ENCODE measurements at places on chromosomes 11 and 22.

DNA sequence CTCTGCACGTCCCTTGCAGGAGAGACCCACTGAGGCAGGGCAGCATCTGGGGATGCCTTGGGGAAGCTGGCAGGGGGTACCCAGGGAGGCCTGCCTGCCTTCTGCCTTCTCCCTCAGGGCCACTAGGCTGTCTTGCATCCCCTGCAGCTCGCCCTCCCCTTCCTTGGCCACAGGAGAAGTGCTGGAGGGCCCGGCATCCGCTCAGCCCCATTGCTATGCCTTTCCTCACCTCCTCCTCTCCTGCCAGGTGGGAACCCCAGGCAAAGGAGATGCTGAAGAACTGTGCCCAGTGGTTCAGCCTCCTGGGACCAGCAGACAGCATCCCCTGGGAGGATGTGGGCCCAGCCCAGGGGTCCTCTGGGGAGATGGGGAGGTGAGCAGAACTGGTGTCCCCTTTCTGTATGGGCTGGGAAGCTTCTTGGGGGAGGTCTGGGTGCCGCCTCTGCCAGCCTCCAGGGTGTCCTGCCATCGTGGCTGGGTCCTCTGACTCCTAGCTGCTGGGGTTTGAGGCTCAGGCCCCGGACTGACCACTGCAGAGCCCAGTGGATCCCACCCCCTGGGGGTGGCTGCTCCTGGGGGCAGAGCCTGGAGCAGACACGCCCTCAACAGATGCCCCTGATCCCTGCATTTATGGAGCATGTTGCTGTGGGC is 20.6 kb downstream of the MRGPRG start:
- DNase-seq = no peak

DNA sequence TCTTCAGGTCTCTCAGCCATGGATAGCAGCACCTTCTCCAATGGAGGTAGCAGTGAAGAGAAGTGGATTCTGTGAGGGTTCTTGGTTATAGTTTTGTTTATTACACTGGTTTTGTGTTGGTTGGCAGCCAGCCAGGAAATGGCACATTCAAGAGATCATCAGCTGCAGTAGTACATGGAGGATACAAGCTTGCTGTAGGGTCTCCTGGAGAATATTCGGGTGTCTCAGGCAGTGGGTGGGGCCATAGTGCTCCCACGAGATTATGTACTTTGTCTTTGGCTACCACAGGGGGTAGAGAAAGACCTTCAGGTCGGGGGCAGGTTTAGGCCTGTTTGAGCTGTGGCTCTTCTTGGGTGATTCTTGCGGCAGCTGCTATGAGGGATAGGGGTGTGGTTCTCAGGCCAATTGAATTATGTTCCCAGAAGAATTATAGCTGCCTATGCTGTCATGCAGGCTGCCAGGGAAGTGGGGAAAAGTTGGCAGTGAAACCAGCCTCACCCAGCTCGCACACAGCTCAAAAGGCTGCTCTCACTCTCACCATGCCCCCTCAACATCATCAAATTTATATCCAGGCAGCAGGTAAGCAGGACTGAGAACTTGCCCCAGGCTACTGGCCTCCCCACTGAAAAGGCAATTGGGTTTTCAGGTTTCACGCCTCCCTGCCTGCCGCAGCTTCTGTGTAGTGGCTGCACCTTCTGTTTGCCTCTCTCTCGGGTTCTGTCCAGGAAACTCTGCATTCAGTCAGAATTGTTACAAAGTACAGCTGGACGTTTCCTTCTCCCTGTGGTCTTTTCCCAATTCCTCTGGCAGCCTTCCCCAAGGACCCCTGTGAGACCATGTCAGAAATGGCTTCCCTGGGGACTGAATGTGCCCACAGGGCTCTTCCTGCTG is 435.5 kb downstream of the LUZP2 start:
- no peak for DNase-seq

- no peak for DNase-seq
Observed at GRCh38 chr11:10261821-10262220, 32.2 kb downstream of the SBF2 start.

DNA sequence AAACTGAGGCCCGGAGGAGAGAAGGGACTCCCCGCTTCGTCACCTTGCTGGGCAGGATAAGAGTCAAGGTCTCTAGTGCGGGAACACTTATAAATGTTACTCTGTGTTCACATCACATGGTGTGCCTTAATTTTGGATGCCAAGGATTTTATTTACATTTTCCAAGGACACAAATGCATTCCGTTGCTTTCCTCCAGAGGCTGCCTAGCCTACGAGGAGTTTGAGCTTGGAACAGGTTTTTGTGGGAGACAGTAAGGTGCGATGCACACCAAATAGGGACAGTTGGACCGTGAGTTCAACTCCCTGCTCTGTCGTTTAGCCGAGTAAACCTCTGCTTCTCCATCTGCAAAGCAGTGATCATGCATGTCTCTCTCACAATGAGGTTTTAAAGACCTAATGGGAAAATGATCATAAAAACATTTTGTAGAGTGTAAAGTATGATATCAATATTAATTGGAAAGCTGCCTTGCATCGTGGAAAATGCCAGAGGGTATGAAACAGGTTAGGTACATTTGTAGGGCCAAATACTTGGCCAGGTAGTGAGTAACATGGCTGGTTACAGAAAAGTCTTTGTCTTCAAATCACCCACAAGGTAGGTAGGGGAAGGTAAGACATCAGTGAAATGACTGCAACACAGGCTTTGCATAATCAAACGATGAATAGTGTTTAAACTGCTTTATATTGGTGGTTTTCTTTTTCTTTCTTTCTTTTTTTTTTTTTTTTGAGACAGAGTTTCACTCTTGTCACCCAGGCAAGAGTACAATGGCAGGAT is 61.8 kb downstream of the ST3GAL4 start:
- no peak for DNase-seq

DNA sequence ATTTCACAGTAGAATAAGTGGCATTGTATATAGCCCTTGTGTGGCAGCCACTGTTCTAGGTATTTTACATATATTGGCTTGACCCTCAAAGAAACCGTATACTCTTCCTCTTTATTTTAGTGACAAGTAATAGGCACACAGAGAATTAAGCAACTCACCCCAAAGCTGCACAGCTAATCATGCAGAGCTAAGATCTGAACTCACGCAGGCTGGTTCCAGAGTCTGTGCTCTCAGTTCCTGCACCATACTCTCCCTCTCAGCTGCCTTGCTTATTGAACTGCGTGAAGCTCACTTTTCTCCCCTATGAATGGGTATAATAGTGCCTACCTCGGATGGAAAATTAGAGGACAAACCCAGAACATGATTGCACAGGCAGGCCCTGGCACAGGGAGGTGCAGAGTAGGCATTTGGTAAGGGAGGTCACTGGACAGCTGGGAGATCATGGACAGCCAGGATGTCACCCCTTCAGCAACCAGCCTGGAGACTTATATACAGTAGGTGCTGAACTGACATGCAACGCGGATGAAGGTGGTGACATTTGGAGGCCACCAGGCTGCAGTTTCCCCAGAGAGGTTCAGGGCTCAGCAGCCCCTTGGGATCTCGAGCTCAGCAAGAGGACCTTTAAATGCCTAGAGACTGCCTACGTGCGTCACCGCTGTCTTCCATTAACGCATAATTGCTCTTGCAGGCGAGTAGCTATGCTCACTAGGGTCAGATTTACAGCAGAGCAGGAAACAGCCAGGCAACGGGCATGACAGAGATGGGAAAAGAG is 78.4 kb upstream of the TP53I11 start:
- DNase-seq = no peak

- no peak for DNase-seq
Observed at GRCh38 chr11:88523386-88524071, 186.0 kb upstream of the CTSC start.

- DNase-seq = no peak
Observed at GRCh38 chr11:108160970-108161566, 39.7 kb downstream of the ACAT1 start.
